ENCODE measurements at places on chromosomes 16 and 17. TPM values are rescaled to one million over a fixed set of nuclear protein-coding genes. Genes with fewer than 3 reads are reported as not detected.

The ZG16 gene
- total RNA-seq, result not detected

The MYH8 gene
- total RNA-seq, result not detected

The OTOP3 gene
- not detected for total RNA-seq

DNA sequence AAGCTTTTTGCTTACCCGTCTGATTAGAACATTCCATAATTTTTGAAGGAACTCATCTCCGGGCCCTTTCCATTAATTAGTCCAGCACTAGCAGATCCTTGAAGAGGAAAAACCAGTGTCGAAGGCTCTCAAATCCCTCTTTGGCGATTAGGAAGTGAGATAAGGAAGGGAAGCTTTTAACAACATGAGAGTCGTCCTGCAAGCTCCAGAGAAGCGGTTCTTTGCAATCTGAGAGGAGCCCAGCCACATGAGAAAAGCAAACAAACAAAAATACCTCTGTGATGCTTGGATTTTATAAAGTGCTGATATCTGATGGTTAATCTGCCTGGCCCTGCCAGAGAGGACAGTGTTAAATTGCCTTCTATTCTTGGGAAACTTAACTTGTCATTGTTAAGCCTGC, 339.8 kb upstream of the SALL1 start:
- no peak for DNase-seq
- H3K4me3 ChIP-seq, result no peak overlapping the region
- H3K36me3 ChIP-seq, result no peaks in the 10 kb centered on the region
- no peaks in the 10 kb centered on the region for H3K27me3 ChIP-seq
- H3K4me1 ChIP-seq, result no peaks in the 10 kb centered on the region
